ENCODE measurements at places on chromosomes 12 and 14.
A peak's percentile ranks its signal among the peaks of the same experiment; 100 is the strongest.

DNA sequence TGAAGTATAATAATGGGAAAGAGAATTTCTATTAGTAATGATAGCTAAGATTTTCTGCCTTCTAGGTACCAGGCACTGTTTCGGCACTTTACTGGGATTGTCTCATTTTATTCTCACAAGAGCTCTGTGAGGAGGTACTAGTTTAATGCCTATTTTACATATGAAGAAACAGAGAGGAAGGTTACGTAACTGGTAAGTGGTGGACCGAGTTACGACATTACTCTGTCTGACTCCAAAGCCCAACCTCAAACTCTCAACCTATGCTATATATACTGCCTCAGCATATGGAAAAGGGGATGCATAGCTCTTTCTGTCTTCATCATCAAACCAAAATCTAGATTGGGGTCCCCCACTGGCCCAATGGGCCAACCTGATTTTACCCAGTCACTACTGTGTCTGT lies 133.5 kb downstream of the KTN1 start:
- no peak for DNase-seq

- DNase-seq, result no peak
Measured at GRCh38 chr12:108328420-108328819, 10.7 kb downstream of the CMKLR1 start.

- no peak for DNase-seq
Measured at GRCh38 chr12:3988519-3989217, 115.5 kb upstream of the PARP11 start.

- DNase-seq, result peak; percentile 89
Measured at GRCh38 chr12:13784504-13784903, 196.9 kb downstream of the GRIN2B start.

- DNase-seq, result no peak
Measured at GRCh38 chr14:35808076-35808637, 938 bp downstream of the RALGAPA1 start.
